Mesenteric fat pad (tissue), 1 donor: ENCODE measurements at places on chromosomes 2 and 18.

DNA sequence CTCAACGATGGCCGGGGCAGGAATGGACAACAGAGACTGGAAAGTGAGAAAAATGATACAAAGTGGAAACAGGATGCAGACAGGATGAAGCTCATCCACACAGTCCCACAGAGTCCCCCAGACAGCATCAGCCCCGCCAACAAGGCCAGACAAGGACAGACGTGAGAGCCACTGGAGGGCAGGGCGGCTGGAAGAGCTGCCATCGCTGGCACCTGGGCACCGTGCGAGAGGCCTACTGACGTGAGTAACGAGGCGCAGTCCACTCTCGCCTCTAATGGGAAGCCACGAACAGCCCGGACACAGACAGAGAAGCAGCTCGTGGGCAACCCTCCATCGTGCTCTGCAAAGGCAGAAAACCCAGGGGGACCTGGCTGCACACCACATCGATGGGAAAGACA is 17.1 kb downstream of the HDAC4 start:
- no peak for DNase-seq

DNA sequence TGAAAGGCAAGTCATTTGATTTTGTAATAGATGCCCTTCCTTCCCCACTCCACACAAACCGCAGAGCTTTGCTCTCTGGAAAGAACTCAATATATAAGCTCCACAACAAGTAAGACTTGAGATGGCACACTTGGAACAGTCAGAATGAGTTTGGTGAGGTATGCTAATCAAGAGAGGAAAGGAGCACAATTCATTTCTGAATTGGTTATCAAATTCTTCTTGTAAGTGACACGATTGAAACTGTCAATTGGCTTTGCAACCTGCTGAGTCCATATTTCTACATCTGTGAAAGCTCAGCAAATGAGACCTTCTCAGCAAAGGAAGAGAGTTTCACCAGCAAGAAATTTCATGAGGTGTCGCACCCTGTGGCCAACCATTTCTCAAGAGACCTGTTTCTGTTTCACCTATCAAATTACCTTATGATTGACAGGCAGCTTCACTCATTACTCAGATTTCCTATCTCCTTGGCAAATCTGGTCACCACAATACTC is 19.1 kb downstream of the CTLA4 start:
- DNase-seq, result no peak

GRCh38 chr18:51009072-51009471 is 20.9 kb upstream of the SMAD4 start:
- DNase-seq, result no peak

GRCh38 chr2:85673716-85674375 is 5.8 kb upstream of the SFTPB start:
- DNase-seq, result no peak

- no peak for DNase-seq
Observed at GRCh38 chr2:26503231-26503880, 25.4 kb upstream of the OTOF start.

GRCh38 chr2:229728370-229728769 is 14.0 kb upstream of the DNER start:
- no peak for DNase-seq

- DNase-seq, result no peak
Observed at GRCh38 chr2:210660-211059, 53.2 kb downstream of the SH3YL1 start.

DNA sequence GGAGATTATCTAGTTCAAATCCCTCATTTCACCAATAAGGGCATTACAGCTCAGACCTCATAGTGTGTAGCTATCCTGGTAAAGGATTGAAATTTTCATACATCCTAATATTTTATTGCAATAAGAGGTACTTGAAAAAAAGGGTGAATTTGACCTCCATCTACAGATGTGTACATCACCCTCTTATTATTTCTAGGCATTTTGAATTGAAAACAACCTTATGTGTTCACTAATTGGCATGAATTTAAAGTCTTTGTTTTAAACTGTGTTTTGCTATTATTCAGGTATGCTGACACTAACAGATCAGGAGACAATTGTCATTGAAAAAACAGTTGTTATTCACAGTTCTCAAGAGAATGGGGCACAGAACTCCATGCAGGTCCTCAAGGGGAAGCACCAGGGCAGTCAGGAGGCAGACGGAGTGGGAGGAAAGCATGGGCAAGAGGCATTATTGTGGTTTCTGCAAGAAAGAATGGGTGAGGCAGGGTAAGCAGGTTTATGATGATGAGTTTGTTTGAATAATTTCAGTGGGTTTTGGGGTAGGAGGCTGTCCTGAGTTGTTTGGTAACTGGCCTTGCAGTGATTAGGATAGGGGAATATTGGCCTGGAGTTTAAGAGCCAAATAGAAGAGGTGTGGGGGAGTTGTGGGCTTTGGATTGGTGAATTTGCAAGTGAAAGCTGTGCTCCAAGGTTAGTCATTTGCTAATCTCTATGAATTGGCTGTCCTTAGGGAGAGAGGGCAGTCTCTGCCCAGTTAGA is 194.6 kb downstream of the GPD2 start:
- DNase-seq, result no peak

DNA sequence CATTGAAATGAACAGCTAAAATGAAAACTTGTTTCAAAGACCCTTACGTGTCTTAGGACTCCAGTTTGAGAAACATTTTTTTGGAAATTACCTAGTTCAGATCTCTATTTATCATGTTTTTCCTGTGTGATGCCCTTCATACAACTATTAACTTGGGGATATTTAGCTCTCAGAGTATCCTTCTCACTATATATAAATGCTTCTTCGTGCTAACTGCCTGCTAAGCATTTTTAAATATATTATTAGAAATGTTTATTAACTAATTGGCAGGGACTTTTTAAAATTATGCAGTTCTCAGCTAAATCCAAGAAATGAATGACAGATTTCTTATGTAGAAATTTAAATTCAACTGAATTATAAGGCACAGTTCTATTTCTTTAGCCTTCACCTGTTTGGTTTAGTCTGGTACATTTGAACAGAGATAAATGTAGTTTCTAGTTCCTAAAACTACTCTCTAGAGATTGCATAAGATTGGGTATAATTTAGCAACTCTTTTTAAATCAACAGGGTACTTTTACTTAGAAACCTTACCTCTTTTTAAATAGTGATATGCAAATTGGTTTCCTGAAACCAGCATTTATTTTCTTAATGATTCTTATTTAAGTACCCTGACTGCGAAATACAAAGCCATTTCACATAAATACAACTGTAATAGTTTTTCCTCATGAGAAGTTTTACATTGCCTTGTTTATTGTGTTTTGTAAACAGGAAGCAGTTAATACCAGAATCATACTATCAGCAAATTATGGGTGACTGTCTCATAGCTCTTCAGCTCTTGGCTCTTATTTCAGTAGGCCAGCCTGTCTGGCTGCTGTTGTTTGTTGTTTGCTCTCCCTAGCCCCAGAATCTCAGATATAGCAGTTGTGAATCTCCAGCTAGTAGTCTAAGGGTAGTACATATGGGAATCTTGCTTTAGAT is 140.7 kb downstream of the PTRHD1 start:
- no peak for DNase-seq

GRCh38 chr2:46548103-46548486 is 68.7 kb downstream of the TMEM247 start:
- no peak for DNase-seq
